ENCODE measurements at places on chromosomes 6 and 20. TPM values are rescaled to one million over a fixed set of nuclear protein-coding genes. Genes with fewer than 3 reads are reported as not detected.

Gene NECAB3
- 37.3 TPM for total RNA-seq

Gene ZGPAT
- total RNA-seq: 17.6 TPM

Gene BPI
- 0.59 TPM for total RNA-seq

Gene CD40
- total RNA-seq: 17.0 TPM

Gene CDH26
- 3.1 TPM for total RNA-seq

Gene BNIP5
- not detected for total RNA-seq

- no peak overlapping the region for H3K4me3 ChIP-seq
- DNase-seq: no peak
- H3K27me3 ChIP-seq: no peaks in the 10 kb centered on the region
- peak overlapping the region; percentile 71 for H3K27ac ChIP-seq
These were observed 56.8 kb upstream of the KIF13A start for GRCh38 chr6:18044108-18044783.

GRCh38 chr6:130411481-130411880, 45.7 kb downstream of the TMEM200A start:
- no peak for DNase-seq
- no peak overlapping the region for H3K27ac ChIP-seq
- H3K4me1 ChIP-seq: no peaks in the 10 kb centered on the region
- H3K36me3 ChIP-seq: no peaks in the 10 kb centered on the region

DNA sequence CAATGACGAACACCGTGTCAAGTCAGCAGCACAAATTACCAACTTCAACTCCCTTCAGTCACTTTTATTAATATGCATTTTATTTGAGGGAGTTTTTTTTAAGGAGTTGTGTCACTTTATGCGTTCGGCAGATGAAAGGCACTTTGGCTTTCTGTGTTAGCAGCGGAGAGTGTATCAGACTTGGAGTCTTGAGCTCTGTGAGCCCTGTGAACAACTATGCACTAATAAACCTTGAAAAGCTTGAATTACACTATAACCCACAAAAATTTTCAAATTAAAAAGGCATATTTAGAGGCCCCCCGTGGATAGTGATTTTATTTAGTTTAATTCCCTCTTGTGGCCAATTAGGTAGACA, 335.3 kb upstream of the NT5E start:
- H3K4me3 ChIP-seq: peak overlapping the region; percentile 24
- no peaks in the 10 kb centered on the region for H3K4me1 ChIP-seq
- no peak overlapping the region for H3K27ac ChIP-seq
- DNase-seq: no peak

DNA sequence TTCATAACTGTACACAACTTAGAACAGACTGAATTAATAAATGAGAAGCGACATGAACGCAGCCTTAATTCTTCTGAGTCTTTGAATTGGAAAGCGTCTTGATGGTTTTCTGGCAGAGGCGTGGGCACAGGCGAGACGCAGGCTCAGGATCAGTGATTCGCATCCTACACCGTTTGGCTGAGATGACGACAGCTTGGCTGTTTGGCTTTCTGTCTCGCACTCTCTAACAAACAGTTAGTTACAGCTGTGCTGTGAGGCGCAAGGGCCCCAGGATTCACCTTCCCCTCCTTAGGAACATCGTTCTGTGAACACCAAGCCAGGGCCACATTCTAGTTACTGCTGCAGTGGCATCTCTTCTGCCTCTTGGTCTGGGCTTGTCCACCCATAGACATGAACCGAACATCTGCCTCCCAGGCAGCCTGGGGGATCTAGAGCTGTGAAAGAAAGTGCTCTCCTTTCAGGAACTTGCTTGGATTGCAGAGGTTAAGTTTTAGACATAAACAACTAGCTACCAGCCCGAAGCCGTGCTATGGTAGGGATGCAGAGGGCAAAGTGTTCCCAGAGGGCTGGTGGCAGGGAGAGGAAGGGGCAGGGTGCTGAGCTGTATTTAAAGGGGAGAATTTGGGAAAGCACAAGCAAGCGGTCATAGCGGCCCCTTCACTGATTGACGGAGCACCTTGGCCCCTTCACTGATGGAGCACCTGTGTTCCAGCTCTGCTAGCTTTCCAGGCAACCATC, 49.6 kb downstream of the TCP11 start:
- peak overlapping the region; percentile 86 for H3K27ac ChIP-seq
- peaks cover 4% of the 10 kb centered on the region for H3K4me1 ChIP-seq
- H3K36me3 ChIP-seq: no peaks in the 10 kb centered on the region

GRCh38 chr20:8213831-8214587, 81.9 kb downstream of the PLCB1 start:
- H3K4me1 ChIP-seq: no peaks in the 10 kb centered on the region
- no peak for DNase-seq
- no peak overlapping the region for H3K4me3 ChIP-seq

DNA sequence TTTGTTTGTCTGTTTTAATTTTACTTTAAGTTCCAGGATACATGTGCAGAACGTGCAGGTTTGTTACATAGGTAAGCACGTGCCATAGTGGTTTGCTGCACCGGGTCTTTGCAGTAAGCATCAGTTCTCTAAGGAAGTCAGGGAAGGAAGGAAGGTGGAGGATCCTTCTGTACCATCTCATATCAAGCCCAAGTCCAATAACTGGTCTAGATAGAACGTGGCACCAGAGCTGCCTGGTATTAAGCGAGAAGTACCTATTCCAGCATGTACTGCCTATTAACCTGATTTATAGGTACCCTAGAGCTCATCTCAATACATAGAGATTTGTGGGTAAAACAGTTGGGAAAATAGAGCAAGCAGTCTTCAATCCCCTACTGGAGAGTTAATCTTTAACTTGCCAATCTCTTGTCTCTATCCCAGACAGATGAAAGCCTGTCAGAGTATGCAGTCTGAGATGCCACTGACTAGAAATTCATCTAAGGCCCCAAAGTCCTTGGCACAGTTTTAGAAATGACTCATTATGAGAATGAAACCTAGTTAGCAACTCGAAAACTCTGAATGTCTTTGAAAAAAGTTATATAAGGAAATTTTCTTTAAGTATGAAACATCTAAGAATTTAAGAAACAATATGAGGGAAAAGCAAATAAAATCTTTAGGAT, 144.9 kb downstream of the TFAP2A start:
- H3K4me3 ChIP-seq: no peak overlapping the region
- H3K4me1 ChIP-seq: no peaks in the 10 kb centered on the region
- no peaks in the 10 kb centered on the region for H3K27me3 ChIP-seq
- peak overlapping the region; percentile 21 for H3K27ac ChIP-seq

DNA sequence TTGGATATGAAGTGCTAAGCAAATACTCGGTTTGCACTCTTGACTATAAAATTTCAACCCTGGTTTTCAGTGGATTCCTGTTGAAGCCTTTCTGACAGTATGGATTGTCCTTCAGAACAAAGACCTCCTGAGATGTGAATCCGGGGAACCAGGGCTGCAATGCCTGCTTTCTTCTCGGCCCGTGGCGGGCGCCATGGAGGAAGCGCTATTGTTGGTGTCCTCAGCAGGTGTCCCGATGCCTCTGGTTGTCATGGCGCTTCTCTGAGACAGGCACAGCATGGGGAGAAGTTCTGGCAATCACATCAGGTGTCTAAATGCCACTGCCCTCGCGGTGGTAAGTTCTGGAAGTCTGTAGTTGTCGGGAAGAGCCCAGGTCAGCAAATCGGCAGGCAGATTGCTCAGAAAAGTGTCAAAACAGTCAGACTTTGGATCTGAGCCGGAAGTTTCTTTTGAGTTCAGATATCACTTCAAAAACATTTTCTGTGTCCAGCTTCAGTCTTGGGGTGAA, 188.5 kb downstream of the CDH4 start:
- peaks cover 6% of the 10 kb centered on the region for H3K27me3 ChIP-seq
- H3K36me3 ChIP-seq: no peaks in the 10 kb centered on the region
- no peak for DNase-seq
- no peak overlapping the region for H3K27ac ChIP-seq

DNA sequence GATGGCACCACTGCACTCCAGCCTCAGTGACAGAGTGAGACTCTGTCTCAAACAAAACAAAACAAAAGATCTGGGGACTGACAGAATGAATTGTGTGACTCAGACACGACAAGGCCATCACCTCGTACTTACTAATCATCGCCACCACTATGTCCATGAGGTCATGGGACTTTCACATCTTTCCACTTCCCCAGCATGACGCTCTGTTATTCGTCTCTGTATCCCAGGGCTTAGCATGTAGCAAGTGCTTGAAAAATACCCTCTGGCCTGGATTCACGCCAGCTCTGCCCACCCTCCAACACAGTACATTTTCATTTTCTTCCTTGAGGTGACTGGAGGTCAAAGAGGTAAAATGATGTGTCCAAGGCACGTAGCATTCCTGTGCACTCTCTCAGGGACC, 27.8 kb downstream of the FGD2 start:
- no peaks in the 10 kb centered on the region for H3K4me1 ChIP-seq
- DNase-seq: no peak

DNA sequence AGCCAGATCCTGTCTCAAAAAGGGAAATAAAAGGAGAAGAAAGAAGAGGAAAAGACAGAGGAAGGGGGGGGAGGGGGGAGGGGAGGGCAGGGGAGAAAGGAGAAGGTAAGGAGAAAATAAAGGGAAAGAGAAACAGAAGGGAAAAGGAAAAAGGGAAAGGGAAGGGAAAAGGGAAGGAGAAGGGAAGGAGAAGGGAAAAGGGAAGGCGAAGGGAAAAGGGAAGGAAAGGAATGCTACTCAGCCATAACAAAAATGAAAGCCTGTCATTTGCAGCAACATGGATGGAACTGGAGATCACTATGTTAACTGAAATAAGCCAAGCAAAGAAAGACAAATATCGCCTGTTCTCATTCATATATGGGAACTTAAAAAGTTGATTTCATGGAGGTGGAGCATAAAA, 22.3 kb downstream of the RBM24 start:
- H3K36me3 ChIP-seq: no peaks in the 10 kb centered on the region
- DNase-seq: no peak
- H3K4me1 ChIP-seq: no peaks in the 10 kb centered on the region
- no peak overlapping the region for H3K27ac ChIP-seq
- H3K27me3 ChIP-seq: no peaks in the 10 kb centered on the region
- H3K4me3 ChIP-seq: no peak overlapping the region

DNA sequence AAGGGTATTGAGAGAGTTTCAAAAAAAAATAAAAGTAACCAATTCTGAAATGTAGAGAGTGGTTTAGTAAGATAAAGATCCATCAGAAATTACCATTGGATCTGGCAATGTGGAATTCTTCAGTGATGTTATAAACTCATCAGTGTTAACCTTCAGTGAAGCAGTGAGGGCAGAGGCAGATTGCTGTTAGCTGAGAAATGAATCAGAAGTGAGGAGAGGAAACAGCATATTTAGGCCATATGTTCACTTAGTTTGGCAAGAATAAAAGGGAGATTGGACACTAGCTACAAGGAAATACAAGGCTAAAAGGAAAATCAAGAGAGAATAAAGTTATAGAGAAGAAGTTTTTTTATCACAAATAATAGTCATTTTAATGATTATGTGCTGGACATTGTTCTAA, 9.6 kb downstream of the KCNQ5 start:
- no peaks in the 10 kb centered on the region for H3K36me3 ChIP-seq
- no peaks in the 10 kb centered on the region for H3K4me1 ChIP-seq
- DNase-seq: no peak
- no peak overlapping the region for H3K27ac ChIP-seq
- H3K4me3 ChIP-seq: no peak overlapping the region
- no peaks in the 10 kb centered on the region for H3K27me3 ChIP-seq

GRCh38 chr20:11844691-11845090, 73.0 kb upstream of the BTBD3 start:
- no peaks in the 10 kb centered on the region for H3K4me1 ChIP-seq
- H3K36me3 ChIP-seq: no peaks in the 10 kb centered on the region
- H3K27me3 ChIP-seq: no peaks in the 10 kb centered on the region
- H3K27ac ChIP-seq: no peak overlapping the region
- H3K4me3 ChIP-seq: no peak overlapping the region

DNA sequence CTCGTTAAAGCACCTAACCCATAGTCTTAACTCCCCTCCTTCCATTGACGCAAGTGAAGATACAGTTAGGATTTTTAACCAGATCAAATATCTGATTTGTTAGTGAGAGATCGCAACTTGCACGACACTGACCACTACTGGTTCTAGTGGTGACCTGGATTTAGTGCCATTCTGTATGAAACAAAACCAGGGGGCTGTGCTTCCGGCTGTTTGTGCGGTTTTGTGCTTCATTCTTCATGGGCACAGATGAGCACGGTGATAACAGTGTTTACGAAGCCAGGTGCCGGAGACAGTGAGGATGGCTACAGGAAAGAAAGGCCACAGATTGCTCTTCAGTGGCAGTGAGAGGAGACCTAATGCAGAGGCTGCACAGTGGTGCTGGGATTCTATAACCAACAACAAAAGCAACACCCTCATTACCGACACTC, 75.5 kb downstream of the NOL4L start:
- H3K36me3 ChIP-seq: no peaks in the 10 kb centered on the region
- H3K27ac ChIP-seq: no peak overlapping the region
- H3K4me1 ChIP-seq: peaks cover 8% of the 10 kb centered on the region
- H3K27me3 ChIP-seq: no peaks in the 10 kb centered on the region
- DNase-seq: peak; percentile 50

DNA sequence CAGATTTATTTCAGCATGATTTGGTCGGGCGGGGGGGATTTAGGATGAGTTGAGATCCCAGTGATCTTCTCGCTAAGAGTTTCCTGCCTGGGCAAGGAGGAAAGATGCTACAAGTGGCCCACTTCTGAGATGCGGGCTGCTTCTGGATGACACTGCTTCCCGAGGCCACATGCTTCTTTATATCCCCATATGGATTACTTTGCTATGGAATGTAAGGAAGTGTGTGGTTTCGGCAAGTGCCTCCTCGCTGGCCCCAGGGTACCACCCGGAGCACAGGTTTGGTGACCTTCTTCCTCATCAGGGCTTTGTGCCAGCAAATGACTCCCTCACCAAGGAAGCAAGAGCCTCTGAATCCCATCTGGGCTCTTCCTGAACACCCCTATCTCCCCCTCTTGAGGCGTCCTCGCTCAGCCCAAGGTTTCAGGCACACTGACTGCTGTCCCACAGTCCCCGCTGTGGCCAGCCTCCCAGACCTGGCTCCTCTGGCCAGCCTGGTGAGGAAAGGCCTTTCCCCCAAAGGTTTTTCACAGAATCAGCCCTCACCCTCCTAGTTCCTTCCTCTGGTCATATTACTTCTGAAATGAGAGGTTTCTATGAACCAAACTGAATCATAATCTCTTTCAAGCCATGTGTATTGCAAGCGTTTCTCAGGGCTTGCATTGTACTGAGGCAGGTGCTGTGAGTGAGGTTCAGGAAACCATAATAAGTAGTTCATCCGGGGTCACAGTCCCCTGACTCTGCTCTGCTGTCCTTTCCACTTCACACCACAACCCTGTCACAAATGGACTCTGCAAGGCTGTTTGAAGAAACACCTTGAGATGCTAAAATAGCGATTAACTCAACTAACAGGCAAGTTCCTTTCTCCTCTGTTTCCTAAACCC, 41.7 kb upstream of the IL17A start:
- H3K4me1 ChIP-seq: no peaks in the 10 kb centered on the region
- H3K4me3 ChIP-seq: no peak overlapping the region
- DNase-seq: no peak

GRCh38 chr6:163298079-163298830, 116.3 kb upstream of the QKI start:
- H3K27me3 ChIP-seq: no peaks in the 10 kb centered on the region
- DNase-seq: no peak
- no peaks in the 10 kb centered on the region for H3K36me3 ChIP-seq
- no peaks in the 10 kb centered on the region for H3K4me1 ChIP-seq
- H3K27ac ChIP-seq: no peak overlapping the region
- no peak overlapping the region for H3K4me3 ChIP-seq

All from breast epithelium (tissue), 4 donors.